NB4 (cell line): ENCODE measurements at places on chromosomes 2 and 18.
A peak's percentile ranks its signal among the peaks of the same experiment; 100 is the strongest.

DNA sequence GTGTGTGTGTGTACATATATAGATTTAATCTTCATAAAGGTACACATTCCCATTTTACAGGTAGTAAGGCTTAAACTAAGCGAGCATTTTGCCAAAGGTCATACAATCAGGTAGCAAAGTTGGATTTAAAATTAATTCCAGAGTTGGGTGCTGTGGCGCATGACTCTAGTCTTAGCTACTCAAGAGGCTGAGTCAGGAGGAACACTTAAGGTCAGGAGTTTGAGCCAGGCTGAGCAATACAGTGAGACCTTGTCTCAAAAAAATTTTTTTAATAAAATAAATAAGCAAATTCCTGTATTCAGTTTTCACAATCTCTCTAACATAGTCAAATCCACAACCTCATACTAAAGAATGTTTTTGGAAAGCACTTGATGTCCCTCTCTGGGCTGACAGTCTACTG, 111.5 kb upstream of the LDLRAD4 start:
- DNase-seq = no peak

DNA sequence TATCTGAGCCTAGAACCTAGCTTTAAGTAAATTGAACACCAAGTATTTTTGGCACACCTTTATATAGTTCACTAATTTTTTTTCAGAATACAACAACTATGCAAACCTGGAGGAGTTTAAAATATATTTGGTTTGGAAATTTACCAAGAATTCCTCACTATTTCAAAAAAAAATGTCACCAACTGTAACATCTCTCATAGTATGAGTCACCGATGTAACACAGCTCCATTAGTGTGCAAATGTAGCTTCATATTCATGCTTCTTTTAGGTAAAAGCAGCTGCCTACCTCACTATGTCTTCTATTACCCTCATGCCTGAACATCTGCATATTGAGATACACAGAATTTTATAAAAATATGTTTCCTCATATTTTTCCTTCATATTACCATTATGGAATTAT, 80.5 kb downstream of the NRXN1 start:
- no peak for DNase-seq

DNA sequence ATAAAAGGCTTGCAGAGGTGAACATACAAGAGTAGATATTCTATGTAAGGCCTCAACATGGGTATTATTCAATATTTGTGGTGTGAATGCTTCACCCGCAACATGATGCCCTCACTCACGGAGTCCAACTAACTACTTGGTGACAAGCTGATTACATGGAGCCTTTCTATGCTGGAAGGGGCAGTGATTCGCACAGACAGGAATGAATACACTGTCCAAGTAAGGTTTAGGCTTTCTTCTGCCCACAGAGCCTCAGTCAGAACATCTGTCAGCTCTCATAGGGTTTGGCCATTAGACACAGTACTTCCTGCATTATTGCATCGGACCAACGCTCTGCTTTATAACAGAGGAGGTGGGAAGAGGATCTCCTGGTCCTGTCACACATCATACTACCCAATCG, 80.3 kb upstream of the SLC35G4 start:
- DNase-seq = no peak

GRCh38 chr2:160109243-160109642, 46.8 kb upstream of the PLA2R1 start:
- no peak for DNase-seq

DNA sequence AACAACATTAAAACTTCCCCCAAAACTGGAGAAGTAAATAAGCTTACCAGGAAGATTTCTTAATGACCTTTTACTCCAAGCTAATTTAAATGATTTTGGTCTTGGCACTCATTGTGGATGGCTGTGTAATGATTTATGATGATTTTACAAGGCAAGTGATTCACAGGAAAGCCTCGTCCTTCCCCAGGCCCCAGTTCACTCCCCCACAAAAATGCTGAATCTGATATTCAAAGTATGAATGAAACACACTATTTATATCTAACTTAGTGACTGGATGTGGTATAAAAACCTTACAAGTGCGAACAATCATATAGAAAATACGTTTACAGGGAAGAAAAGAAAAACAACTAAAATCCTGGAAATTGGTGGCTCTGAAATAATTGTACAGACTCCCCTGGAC, 49.8 kb downstream of the ZNF516 start:
- DNase-seq = no peak

DNA sequence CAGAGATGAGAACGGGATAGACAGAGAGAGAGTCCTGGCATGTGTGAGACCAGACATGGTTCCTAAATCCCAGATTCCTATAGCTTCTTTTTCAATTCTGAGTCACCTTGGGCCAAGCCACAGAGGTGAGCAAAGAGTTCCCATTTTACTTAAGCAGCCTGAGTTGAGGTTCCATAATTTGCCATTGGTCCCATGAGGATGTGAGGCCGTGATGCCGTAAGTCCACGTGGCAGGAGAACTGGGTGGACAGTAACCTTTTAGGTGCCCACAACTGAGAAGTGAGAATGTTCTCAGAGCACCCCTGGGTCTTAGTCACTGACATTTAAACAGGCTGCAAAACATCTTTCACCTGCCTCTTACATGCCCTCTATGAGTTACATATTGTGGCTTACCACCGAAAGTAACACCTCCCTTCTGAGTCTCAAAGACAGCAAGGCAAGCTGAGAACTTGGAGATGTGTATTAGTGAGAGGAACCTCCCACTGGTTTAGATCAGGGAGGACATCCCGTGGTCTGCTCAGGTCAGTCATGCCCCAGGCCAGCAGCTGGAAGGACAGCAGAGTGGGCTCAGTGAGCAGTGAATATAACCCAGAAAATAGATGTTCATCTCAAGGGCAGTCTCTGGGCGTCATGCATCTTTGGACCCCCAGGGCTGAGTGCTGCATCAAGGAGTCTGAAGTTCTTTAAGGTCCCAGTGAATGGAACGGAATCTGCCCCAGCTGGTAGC, 127.9 kb upstream of the LGALSL start:
- DNase-seq = no peak

- DNase-seq = no peak
These were observed 522 bp upstream of the SRD5A2 start for GRCh38 chr2:31581124-31581795.

DNA sequence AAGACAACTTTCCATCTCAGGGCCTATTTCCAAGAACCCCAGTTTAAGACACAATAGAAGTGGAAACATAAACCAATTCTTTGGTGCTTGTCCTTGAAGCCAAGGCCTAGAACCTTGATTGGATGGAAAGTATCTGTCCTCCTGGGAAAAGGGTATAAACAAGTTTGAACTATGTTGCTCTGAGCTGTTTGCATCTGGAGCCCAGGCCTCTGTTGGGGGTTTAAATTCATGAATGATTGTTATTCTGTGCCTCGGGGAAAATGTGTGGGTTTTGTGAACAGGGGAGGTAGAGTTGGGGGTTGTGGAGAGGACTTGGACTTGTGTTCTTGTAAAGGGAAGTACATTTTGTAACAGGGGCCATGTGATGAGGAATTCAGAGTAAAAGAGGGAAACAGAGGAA, 406.1 kb downstream of the SLC4A3 start:
- DNase-seq = no peak

DNA sequence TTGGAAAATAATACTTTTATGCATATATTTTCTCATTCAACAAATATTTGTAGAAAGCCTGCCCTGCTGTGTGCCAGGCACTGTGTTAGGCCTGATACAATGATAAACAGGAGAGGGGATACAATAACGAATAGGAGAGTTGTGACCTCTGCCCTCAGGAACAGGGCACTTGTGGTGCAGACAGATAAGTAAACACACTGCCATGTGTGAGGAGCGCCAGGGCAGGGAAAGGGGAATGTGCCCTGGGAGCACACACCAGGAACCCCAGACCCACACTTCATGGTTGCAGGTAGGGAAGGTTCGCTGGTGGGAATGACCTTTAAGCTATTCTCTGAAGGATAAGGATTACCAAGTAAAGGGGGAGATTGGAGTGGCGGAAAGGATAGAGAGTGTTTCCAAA, 42.2 kb upstream of the DSC1 start:
- peak; percentile 10 for DNase-seq

- no peak for DNase-seq
These were observed 37.8 kb downstream of the PSTPIP2 start for GRCh38 chr18:46034230-46034629.

DNA sequence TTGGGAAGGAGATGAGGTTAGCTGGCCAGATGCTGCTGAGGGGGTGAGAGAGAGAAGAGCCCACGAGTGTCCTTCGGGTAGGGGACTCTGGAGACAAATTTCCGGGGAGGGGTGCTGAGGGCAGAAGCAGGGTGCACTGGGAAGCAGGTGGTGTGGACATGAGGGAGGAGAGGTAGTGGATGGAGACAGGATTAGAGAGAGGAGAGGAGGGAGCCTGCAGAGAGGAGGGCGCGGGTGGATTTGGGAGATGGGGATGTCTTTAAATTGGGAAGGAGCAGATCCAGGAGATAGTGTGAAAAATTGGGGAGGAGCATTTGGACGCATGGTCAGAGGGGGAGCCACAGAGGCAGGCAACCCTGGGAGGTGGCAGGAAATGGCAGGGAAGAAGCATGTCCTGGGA, 154.7 kb downstream of the DYSF start:
- DNase-seq = no peak

DNA sequence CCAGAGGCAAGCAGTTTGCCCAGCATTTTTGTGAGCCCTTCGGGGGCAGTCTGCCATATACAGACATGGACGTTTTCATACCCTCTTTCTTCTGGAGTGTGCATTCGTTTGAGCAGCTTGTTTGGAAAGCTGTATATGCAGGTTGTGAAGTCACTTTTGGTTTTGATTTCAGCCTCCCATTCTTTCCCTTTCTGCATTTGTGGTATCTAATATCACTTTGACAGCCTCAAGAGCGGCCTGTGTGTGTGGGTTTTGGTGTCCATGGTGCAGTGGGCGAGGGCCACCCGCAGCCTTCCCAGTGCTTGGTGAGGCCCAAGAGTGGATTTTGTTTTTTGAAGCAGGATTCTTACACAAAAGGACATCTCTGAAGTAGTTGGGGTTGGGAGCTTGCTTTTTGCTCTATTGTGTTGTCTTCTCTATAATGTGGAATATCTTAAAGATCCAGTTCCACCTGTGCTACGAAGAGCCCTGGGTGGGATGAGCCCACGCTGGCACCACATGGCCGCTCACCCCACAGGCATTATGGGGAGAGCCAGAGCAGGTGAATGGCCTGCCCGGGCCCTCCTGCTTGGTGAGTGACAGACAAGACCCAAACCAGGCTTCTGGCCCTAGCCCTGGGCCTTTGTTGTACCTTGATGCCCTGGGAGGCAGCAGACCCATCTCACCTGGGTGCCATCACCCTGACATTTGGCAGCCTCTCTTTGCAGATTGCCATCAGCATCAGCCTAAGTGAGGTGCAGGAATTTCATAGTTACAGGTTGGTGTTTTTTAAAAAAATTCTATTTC, 29.5 kb downstream of the INPP4A start:
- DNase-seq = no peak
